ENCODE measurements at places on chromosomes 13 and 19.

GRCh38 chr13:110042253-110042950 is 256.0 kb upstream of the IRS2 start:
- DNase-seq: no peak

GRCh38 chr13:31440132-31440531 is 240.4 kb downstream of the B3GLCT start:
- no peak for DNase-seq

DNA sequence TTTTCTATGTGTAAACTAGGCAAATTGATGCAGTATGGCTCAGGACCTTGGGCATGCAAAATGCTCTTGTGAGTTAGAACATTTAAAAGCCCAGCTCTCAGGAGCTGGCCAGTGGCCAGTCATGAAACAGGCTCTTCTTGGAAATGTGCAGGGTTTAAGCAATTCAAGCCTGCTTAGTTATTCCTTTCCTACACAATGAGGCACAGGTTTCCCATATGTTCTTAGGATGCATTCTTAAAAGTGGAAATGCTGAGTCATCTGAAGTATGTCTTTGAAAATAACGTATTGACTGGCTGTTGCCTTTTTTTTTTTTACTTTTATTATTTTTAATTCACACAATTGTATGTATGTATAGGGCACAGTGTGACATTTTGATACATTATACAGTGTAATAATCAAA is 300.7 kb downstream of the SLC7A1 start:
- DNase-seq: no peak

GRCh38 chr19:18704971-18705370 is 21.5 kb downstream of the CRTC1 start:
- no peak for DNase-seq

GRCh38 chr13:20051366-20051765 is 92.8 kb downstream of the ZMYM2 start:
- no peak for DNase-seq

GRCh38 chr13:20157151-20157796 is 3.6 kb downstream of the GJA3 start:
- no peak for DNase-seq

DNA sequence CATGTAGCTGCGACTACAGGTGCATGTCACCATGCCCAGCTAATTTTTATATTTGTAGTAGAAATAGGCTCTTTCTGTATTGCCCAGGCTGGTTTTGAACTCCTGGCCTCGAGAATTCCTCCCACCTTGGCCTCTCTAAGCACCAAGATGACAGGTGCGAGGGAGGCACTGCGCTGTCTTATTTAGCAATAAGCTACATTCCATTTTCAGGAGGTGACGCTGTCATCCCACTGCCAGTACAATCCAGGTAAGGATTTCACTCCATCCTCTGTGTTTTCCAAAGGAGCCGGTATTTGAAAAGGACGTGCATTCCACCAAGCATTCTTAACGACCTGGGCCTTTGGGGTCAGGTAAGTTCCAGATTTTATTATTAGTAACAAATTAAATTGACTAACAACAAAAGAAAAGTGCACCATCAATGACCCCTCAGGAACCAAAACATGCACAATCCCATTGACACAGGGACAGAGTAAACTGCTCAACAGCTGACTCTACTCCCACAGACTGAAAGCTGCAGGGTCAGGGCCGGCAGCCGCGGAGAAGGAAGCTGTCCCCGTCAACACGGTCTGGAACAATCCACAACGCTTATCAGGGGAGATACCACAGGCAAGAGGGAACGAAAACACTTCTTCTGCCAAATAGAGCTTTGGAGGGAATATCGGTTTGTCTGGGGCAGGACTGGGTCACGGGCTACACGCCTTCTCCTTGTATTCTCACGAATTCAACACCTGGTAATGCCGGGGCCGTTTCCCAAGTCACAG is 82.8 kb downstream of the INSR start:
- no peak for DNase-seq

- DNase-seq: no peak
Observed at GRCh38 chr13:41061914-41062837, 867 bp downstream of the WBP4 start.

DNA sequence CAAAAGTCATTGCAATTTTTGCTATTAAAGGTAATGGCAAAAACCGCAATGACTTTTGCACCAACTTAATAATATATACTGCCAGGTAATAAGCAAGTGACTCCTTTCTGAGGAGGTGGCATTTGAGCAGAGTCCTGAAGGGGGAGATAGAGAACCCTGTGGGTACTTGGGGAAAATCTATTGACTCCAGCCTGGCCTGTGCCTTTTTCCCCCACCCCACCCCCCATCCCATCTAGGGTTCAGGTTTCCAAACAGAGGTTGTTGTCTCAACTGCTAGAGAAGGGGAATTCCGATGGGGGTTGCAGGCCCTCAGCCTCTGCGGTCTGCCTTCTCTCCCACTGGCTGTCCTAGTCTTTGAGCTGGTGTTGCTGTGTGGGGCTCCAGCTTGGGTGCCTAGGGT is 11.5 kb downstream of the S1PR2 start:
- peak; percentile 33 for DNase-seq

DNA sequence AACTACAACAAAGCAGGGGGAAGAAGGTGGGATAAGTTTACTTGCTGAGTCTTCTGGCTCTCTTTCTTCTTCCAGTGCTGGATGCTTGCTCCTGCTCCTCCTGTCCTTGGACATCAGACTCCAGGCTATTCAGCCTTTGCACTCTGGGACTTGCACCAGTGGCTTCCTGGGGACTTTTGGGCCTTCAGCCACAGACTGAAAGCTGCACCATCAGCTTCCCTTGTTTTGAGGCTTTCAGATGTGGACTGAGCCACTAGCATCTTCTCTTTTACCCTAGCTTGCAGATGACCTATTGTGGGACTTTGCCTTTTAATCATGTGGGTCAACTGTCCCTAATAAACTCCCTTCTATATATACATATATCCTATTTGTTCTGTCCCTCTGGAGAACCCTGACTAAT is 173.0 kb upstream of the UFM1 start:
- DNase-seq: no peak

GRCh38 chr19:14021474-14021873 is 6.5 kb upstream of the RLN3 start:
- DNase-seq: no peak

GRCh38 chr13:71851498-71852409 is 15.2 kb downstream of the DACH1 start:
- no peak for DNase-seq

DNA sequence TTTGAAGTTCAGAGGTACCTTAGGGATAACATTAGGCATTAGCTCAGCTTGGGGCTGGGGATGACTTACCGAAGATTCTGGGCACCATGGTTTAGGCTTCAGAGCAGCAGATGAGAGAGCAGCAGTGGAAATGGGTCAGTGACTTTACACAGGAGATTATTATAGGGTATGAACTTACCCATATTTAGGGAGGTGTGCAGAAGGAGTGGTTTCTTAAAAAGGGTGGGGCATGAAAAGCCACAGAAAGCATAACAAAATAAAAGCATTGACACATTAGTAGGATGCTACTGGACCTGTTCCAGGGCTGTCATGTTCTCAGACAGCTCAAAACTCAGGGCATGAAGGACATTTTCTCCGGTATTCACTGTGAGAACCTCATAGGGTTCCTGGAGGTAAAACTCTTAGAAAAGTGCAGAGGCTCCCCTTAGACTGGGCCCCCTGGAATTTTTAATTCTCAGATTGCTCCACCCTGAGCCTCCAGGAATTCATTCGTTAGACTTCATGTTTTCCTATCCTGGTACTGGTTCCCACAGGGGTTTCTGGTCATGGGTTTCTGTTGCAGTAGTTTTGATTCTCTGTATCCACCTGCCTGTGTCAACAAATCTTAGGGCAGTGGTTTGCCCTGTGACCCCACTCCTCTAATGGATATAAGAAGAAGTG is 20.7 kb downstream of the IGFL1 start:
- DNase-seq: no peak

GRCh38 chr19:33085570-33086128 is 4.7 kb downstream of the GPATCH1 start:
- no peak for DNase-seq
